ENCODE measurements at places on chromosomes 1 and 21. TPM values are rescaled to one million over a fixed set of nuclear protein-coding genes. Genes with fewer than 3 reads are reported as not detected.

DNA sequence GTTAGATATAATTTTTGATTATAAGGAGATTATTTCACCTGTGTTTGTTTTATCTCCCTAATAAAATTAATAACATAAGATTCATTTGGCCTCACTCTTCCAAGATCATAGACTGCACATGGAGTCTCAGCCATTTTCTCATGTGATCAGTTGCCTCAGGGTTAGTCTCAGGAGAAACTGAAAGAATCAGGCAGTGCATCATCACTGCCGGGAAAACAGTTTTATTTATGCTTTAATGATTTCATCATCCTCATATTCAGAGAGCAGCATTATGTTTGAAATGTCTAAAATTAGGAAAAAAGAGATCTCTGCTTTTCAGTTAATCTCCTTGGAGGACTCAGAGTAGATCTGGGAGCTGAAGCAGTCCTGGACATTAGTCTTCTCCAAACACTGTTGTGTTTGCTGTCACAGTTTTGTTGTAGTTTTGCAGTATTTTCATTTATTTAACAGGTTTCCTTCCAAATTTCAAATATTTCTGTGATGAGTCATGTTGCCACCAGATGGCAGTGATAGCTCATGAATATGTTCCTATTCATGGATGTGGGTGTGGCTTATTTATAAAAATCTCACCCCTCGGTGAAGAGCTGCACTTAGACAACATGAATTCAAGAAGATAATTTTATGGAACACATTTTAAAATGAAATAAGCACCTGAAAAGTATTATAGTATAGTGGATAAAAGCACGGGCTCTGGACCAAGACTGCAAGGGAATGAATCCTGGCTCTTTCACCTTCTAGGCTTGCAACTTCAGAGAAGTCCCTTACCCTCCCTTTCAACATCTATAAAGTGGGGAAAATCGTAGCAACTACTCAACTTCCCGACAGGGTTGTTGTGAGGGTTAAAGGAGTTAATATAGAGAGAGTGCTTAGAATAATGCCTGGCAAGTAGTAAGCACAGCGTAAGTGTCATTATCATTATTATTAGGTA lies 31.2 kb downstream of the CHD1L start:
- no peak for DNase-seq

DNA sequence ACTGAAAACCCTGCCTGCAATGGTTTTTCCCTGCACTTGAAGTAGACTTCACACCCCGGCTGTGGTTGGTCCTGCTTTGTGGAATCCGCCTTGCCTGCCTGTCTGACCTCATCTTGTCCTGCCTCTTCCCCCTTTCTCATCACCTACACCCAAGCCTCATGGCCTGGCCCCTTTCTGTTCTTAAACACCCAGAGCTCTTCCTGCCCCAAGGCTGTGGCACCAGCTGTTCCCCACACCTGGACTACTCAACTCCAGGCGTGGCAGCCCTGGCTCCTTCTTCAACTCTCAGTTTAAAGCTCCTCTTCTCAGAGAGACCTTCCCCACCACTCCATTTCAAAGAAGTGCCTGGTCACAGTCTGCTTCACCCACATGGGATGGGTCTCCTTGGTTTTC lies 27.0 kb downstream of the KIAA1614 start:
- no peak for DNase-seq

GRCh38 chr1:93769777-93770176 lies 88.1 kb upstream of the BCAR3 start:
- DNase-seq = no peak

GRCh38 chr1:153957744-153958110 lies 685 bp downstream of the CRTC2 start:
- no peak for DNase-seq

DNA sequence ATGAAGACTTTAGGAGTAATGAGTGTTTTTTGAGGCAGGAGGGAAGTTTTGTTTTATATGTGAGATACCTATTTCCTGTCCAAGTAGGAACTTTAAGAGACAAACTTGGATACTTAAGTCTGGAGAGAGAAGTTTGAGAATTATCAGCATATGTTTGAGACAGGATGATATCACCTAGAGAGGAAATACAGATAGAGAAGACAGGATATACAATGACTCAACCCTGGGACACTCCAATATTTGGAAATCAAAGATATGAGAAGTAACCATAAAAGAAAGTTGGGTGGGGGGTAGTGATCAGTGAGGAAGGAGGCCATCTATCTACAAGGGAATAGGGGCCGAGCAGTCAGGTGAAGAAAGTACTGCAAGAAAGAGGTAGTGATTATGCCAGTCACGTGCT lies 6.5 kb downstream of the LCE7A start:
- no peak for DNase-seq

- DNase-seq = no peak
Measured at GRCh38 chr1:241012708-241013340, 344.2 kb downstream of the RGS7 start.

- no peak for DNase-seq
Measured at GRCh38 chr1:177011508-177011907, 153.0 kb downstream of the ASTN1 start.

CELA2B gene
- total RNA-seq = not detected

TTC39A gene
- total RNA-seq = 24.6 TPM

DNA sequence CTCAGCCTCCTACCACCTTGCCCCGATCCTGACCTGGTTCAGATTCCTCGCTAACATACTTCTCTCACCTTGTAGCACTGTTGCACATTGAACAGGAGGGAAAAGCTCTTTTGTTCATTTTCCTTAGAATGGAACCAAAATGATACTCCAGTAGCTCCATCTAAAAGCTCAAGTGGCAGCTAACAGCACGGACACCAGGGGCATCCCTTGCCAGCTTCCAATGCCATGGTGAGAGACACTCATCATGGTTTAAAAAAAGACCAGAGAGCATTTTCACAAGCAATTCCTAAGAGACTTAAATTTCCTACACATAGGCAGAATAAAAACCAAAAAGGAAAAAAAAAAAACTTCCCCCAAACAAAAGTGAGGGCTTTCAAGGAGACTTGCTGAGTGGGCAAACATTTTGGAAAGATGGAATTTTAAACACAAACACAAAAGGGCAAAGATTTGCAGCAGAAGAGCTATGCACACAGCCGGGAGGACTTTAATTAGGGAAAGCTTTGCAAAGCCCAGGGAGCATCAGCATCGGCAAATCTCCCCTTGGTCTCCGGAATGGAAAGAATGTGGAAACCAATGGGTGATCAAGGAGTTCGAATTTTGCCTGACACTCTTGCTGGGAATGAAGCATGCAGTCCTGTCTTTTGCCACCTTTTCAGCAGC lies 84.3 kb downstream of the CAPZB start:
- no peak for DNase-seq

OR2T11 gene
- total RNA-seq = not detected

GRCh38 chr1:49333906-49334305 lies 557.2 kb upstream of the BEND5 start:
- no peak for DNase-seq

DNA sequence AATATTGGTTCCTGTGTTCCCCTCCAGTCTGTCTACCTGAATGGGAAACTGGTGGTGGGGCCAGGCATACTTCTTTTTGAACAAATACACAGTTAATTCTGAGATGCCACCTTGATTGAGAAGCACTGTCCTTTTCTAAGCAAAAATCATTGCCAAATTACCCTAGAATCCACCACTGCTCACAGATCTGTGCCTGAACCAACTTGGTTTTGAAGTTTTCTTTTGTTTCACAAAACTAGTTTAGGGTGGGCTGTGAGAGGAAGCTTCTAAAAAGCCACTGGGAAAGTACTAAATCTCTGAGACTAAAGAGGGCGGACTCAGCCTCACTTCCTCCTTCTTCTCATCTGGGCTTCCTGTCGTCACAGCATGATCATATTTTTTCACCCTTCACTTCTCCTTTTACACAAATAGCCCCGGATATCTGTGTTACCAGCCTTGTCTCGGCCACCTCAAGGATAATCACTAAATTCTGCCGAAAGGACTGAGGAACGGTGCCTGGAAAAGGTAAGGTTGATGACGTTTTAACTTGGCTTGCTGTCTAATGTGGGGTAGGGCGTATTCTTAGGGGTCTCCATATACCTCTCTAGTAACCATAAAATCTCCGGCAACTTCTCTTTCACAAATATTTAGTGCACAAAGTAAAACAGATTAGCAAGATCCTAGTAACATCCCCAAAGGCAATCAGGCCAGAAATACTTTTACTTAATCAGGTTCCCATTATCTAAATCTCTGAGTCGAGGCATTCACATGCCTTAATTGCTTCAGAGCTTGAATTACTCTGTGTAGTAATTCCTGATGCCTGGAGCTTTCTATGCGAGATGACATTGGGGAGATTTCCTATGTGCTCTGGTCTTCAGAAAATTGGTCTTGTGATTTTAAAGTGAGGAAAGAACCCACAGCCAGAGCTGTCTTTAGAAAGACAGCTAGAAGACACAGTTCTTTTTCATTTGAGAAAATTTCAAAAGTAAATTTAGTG lies at the start of gene CD53:
TSS of gene CD53 (plus strand) at position 404 of the 976 bp plus-strand sequence. CDS start 18,261 bp downstream, outside the sequence.
- DNase-seq = peak; percentile 27

CR1 gene
- 0.51 TPM for total RNA-seq

DNA sequence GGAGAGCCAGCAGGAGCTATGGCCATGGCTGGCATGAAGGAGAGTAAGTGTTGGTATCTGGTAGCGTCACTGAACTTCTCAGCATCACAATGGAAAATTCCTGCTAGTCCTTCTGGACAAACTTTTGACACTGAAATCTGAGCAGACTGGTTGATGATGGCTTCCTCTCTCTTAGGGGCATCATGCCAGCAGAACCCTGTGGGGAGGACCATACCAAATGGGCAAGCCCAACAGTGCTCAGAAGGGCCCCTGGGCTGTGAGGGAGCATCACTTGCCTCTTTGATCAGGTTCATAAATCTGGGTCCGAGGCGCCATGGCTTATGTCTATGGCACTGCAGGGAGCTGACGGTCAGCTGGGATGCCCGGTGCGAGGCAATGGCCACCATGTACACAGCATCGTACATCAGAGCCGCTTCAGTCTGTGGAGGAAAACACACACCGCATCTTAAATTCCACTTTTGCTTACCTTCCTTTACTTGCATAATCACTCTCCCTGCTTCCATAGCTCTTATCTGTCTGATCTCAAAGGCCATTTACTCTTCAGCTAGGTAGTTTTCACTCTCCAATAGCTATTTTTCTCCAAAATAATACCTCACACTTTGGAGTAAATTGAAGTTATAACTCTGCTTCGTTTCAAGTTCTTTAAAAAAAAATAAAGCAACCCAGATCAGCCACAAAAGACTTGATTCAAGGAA lies 297.1 kb downstream of the GRIK1 start:
- no peak for DNase-seq

- DNase-seq = no peak
Measured at GRCh38 chr1:226091461-226091860, 28.9 kb downstream of the H3-3A start.

DNA sequence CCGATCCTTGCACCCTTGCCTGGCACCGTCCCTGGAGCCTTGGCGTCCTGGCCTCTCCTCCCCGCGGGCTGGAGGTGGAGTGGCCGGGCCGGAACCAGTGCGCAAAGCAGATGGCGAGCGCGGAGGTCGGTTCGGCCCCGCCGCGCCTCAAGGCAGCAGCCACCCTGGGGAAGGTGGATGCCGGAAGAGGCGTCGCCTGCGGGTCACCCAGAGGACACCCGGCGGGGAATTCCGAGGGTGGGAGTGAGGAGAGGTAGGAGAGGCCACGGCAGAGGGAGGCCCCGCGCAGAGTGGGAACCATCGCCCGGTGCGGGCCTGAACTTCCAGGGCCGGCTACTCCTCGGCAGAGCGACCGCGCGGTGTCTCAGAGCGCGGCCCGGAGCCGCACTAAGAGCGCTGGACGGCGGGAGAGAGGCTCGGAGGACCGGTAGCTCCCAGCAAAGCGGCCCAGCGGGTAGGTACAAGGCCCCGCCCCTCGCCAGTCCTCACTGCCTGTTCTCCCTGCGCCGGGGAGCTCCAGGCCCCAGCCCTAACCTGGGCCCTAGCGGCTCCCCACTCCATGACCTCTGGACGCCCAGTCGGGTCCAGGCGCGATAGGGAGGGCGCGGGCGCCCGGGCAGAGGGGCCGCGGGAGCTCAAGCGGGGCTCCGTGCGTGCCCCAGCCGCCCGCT lies at the start of gene RNF207:
TSS of gene RNF207 (plus strand) at position 271 of the 671 bp plus-strand sequence. CDS start 417 bp downstream, outside the sequence.
- DNase-seq = peak; percentile 75

DNA sequence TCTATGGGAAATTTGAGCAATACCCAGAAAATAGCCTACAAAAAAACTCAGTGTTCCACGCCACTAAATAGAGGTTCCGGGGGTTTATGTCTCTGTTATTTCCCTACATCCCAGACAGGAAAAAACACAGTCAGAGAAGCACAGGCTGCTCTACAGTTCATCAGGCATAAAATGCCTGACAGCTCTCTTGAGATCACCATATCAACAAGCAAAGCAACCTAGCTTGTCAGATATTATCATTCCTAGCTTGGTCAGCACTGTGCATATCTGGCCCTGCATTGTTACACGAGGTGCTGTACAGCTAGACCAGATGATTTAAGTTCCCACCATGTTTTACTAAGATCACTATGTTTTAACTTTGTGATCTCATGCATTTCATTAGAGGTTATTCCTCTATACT lies 172.6 kb downstream of the PTPRC start:
- DNase-seq = no peak

- no peak for DNase-seq
Measured at GRCh38 chr1:6212193-6212959, 6.5 kb downstream of the RNF207 start.

DNA sequence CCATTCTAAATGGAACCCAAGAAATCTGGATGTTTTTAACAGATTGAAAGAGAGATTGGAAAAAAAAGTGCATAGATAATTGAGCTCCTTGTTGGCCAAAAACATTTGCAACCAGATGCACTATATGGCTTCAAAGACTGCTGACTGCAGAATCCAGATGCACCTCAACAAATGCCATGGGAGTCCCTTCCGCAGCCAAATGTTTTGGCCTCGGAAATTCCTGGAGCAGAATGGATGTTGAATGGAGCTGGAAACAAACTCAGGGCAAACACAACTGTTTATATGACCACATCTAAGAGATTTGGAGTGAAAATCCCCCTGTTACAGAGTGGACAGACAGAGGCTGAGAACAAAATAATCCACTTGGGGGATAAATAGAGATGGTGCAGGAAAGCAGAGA lies 285.0 kb upstream of the NFIA start:
- no peak for DNase-seq

GRCh38 chr1:2463396-2463795 lies 12.7 kb upstream of the PLCH2 start:
- DNase-seq = no peak

DNA sequence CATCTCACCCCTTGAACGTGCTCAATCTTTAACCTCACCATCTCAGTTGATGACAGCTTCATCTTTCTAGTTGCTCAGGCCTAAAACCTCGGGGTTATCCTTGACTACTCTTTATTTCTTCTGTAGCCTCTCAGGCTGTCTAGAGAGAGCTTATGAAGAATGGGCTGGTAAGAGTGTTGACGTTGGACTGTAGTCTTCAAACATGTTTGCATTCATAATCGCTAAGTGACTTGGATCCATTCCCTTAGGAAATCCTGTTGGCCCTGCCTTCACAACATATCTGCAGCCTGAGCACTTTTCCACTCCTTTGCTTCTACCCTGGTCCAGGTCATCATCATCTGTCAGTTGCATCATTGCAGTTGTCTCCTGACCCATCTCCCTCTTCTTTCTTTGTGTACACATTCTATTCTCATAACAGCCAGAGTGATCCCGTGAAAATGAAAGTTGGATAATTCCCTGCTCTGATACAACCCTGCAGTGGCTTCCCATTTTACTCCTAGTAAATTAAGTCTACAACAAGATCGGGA lies 10.5 kb downstream of the UCK2 start:
- DNase-seq = no peak

AMPD1 gene
- total RNA-seq = not detected
